Bronchus fibroblast of lung (primary cell): ENCODE measurements at places on chromosomes 5 and 9. TPM values are rescaled to one million over a fixed set of nuclear protein-coding genes. Genes with fewer than 3 reads are reported as not detected.

MARCOL gene
- total RNA-seq, result not detected in 2 replicates

TERT gene
- not detected in 2 replicates for total RNA-seq

SLC46A2 gene
- not detected in 2 replicates for total RNA-seq

TIMD4 gene
- total RNA-seq, result not detected in 2 replicates

PRLR gene
- 0.30 and 0.84 TPM in 2 replicates for total RNA-seq

CCDC171 gene
- 0.84 and 1.5 TPM in 2 replicates for total RNA-seq

EQTN gene
- not detected in 2 replicates for total RNA-seq

SPINK13 gene
- not detected in 2 replicates for total RNA-seq

DRD1 gene
- not detected in 2 replicates for total RNA-seq

PRRT1B gene
- not detected in 2 replicates for total RNA-seq

ATP6V0E1 gene
- total RNA-seq, result 88.9 and 94.0 TPM in 2 replicates

WNT8A gene
- total RNA-seq, result not detected in 2 replicates
